EH (cell line): ENCODE measurements at places on chromosomes 2 and 18.

- DNase-seq: peak; percentile 13
Measured at GRCh38 chr2:25159949-25160348, 8.4 kb downstream of the POMC start.

DNA sequence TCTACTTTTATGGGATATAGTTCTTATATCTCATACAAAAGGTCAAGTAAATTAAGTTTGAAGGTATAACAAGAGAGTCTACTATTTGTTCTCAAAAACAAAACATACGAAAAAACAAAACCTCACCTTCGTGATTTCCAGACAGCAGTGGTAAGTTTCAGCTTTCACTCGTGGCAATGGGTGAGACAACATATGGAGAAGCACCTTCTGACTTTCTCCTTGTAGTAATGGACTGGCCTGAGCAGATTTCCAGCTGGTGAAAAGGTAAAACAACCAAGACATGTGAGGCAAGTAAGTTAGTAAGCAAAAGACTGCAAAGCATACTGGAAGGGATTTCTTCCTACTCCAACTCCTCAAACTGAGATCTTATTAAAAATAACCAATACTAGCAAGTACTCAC lies 39.6 kb downstream of the RTTN start:
- DNase-seq: no peak

- DNase-seq: no peak
Measured at GRCh38 chr2:28622101-28622499, 126.2 kb downstream of the PLB1 start.

DNA sequence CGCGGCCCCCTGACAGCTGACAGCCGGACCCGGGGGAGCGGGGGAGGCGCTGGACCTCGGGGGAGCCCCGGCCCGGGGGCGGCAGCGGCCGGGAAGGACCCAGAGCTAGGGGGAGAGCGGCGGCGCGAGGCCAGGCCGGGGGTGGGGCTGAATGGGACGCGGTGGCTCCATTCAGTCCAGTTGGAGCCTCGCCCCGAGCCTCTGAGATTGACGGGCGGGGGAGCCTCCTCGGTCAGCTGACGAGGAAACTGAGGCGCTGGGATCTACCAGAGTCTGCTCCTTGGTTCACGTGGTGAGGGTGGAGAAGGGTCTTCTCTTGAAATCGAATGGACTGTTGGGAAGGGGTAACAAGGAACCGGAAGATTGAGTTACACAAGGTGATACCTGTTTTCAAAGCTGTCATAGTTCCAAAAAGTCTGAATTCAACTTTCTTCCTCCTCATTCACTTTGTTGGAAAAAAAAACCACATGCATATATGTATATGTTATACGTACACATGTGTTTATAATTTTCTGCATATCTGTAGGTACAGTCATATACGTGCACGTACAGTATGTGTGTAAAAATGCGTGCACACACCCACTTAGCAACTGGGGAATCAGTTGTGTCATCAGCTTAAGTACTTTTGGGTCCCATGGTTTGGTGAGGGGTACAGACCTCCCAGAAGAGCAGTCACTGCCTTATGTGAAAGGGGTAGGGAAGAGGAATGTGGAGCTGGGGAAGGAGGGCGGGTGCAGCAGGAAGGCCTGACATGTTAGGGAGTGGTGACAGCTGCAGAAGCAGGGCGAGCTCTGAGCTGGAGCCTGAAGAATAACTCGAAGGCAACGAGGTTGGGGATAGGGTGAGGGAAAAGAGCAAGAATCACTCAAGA lies 628 bp downstream of the PPP1R7 start:
- DNase-seq: peak; percentile 14

DNA sequence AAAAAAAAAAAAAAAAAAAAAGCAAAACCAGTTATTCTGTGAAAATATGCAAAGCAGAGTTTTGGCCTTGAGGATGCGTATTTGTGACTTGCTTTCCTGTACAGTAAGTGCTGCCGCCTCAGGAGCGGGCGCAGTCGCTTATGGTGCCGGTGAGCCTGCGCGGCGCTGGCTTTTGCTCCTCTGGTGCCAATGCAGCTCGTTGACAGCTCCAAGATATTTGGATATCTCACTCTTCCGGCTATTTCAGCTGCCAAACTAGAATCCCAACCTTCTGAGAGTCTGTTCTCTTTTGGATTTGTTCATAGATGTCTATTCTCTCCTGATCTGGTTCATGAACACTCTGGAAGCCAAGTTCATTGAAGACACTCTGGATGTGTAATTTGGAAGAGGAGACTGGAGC lies 184.1 kb downstream of the AGAP1 start:
- DNase-seq: no peak

- DNase-seq: no peak
Measured at GRCh38 chr2:96213379-96213778, 4.8 kb upstream of the STARD7 start.

- no peak for DNase-seq
Measured at GRCh38 chr18:74692367-74693013, 94.8 kb downstream of the ZNF407 start.

- DNase-seq: peak; percentile 70
Measured at GRCh38 chr2:5696945-5697521, 4.8 kb downstream of the SOX11 start.

- DNase-seq: no peak
Measured at GRCh38 chr2:21155365-21156136, 31.8 kb downstream of the TDRD15 start.

GRCh38 chr2:238322001-238322411 lies 1.7 kb downstream of the TRAF3IP1 start:
- DNase-seq: no peak

DNA sequence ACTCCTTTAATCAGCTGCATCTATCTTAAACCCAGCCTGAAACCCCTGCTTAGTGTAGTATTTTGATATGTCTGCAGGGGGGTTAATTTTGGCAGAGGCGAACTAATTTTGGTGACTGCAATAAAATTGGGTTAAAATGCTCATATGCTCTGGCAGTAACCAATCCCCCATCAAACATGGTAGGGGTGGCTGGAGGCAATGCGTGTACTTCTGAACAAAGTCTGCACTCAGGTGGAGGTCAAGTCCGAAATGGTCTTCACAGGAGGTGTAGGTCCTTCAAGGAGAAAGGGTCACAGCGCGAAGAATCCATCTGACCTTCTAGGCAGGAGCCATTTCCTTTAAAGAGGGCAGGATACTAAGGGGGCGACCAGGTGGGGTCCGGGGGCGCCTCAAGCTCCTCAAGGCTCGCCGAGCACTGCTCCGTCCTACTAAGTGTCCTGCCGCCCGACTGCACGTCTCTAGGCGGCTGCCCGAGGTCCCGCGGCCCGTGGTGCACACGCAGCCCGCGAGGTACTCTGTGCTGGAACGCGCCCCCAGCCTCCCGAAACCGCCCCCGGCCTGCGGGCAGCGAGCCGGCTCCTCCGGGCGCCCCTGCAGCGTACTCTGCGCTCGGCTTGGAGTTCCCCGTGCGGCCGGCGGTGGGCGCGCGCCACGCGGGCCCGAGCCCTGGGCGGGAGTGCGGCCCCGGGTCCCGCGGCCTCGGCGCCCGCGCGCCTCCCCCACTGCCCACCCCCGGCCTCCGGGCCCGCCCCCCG lies 1.7 kb upstream of the LDLRAD4 start:
- no peak for DNase-seq
